ENCODE measurements at places on chromosomes 11 and 22.

DNA sequence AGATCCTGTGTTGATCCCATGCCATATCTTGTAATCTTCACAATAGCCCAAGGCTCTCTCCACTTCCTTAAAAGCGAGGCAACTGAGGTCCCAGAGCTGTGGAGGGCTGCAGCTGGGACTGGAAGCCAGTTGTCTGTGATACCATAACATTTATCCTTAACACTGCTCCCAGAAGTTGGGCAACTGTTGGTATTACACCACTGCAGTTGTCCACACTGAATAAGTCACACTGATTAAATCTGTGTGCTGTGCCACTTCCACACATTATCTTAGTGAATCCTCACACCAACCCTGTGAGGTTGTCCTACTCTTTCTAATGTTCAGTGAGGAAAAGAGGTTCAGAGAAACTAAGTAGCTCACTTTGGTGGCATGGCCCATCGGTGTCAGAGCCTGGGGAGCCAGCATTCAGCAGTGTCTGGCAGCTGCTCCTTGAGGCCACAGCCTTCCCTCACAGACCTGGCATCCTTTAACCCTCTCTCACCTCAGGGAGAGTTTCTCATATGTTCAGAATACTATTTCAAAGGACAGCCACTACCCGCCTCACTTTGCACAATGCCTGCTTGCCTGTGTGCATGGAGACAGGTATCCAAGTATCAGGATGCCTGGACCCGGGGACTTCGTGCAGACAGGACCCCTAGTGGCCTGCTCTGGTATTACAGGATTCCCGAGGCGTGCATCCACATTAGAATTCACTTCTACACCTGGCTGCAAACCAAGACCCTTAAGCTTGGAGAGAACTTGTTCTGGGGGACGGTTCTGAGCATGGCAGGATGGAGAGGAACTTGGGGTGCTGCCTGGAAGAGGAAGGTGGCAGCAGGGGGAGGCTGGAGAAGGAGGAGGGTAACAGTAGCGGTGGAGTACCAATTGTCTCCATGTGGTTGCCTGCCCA, 221.9 kb upstream of the TBCEL start:
- H3K4me1 ChIP-seq = no peaks in the 10 kb centered on the region
- DNase-seq = no peak
- no peaks in the 10 kb centered on the region for H3K36me3 ChIP-seq
- H3K4me3 ChIP-seq = no peak overlapping the region
- no peaks in the 10 kb centered on the region for H3K27me3 ChIP-seq
- no peak overlapping the region for H3K27ac ChIP-seq

- H3K4me1 ChIP-seq = no peaks in the 10 kb centered on the region
- H3K27me3 ChIP-seq = no peaks in the 10 kb centered on the region
- no peak overlapping the region for H3K4me3 ChIP-seq
- no peak for DNase-seq
- H3K27ac ChIP-seq = no peak overlapping the region
- no peaks in the 10 kb centered on the region for H3K36me3 ChIP-seq
Measured at GRCh38 chr11:74687237-74688023, 43.8 kb downstream of the CHRDL2 start.

- DNase-seq = no peak
- no peaks in the 10 kb centered on the region for H3K27me3 ChIP-seq
- H3K36me3 ChIP-seq = no peaks in the 10 kb centered on the region
- H3K4me1 ChIP-seq = no peaks in the 10 kb centered on the region
Measured at GRCh38 chr11:19013181-19013857, 47.2 kb downstream of the MRGPRX2 start.

- H3K36me3 ChIP-seq = no peaks in the 10 kb centered on the region
- H3K4me3 ChIP-seq = no peak overlapping the region
- no peaks in the 10 kb centered on the region for H3K27me3 ChIP-seq
- H3K4me1 ChIP-seq = peaks cover 9% of the 10 kb centered on the region
- H3K27ac ChIP-seq = no peak overlapping the region
Measured at GRCh38 chr11:45802531-45803317, 2.2 kb upstream of the SLC35C1 start.
